ENCODE measurements at places on chromosomes 1 and 21.

- no peak for DNase-seq
These were observed 1.1 kb upstream of the GJB3 start for GRCh38 chr1:34779962-34780361.

DNA sequence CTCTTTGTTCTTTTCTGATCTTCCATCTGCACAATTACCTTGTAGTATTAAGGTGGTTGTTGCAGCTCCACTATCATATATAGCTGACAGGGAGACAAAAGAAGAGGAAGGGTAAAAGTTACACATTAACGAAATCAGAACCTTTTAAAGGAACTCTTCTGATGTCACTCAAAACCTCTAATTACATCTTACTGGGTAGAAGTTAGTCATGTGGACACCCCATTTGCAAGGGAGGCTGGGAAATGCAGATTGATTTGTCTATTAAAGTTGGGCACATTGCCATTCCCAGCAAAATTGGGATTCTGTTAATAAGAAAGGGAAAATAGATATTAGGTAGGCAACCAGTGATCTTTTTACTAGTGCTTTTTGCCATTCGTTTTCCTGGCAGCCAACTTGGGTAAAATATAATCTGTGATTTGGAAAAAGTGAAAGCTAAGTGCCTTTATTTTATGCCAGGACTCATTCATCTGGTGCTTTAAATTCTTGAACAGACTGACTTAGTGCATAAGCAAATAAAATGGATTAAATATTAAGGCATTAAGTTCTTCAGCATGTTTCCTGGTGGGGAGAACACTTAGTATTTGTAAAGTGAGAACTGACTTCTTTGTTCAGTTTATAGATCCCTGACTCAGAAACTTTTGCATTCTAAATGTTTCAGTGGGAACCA is 71.3 kb downstream of the DNM3 start:
- no peak for DNase-seq

- no peak for DNase-seq
These were observed 245.6 kb upstream of the HOOK1 start for GRCh38 chr1:59569198-59569597.

DNA sequence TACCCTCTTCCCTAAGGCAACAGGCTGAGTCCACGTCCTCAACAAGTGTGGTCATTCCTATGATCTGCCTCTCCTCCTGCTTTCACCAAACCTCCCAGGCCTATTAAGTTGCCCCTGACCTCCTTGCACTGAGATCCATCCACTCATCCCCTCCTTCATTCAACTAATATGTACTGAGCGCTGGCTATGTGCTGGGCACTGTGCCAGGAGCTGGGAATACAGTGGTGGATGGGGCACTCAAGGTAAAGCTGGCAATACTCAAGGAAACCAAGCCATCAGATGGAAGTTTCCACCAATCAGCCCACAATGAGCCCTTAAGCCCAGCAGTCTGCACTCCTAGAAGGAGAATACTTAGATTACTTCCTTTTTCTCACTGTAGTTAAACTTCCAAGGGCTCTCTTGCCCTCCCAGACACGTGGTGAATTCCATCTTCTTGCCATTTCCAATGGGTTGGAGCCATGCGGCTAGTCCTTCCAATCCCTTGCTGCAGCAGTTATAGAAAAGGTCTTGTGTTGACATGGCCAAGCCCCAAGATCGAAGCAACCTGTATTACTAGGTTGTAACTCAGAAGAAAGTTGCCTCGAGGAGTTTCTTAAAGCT is 279.9 kb upstream of the RUNX1 start:
- DNase-seq, result no peak

DNA sequence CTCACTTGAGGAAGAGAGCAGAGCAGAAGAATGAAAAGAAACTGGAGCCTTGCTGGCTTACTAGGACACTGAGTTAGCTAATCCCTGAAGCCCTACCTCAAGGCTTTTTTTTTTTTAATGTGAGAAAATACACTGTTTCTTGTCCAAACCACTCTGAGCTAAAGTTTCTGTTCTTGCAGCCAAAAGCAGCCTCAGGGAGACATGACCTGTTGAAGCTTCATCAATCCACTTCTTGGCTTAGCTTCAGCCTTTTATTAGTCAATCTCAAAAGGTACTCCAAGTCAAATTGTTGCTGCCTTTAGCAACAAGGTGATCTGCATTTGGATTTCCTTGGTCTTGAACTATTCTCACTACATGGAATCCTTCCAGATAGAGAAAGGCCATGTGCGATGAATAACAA is 33.7 kb downstream of the CCDC185 start:
- DNase-seq, result peak; percentile 64

DNA sequence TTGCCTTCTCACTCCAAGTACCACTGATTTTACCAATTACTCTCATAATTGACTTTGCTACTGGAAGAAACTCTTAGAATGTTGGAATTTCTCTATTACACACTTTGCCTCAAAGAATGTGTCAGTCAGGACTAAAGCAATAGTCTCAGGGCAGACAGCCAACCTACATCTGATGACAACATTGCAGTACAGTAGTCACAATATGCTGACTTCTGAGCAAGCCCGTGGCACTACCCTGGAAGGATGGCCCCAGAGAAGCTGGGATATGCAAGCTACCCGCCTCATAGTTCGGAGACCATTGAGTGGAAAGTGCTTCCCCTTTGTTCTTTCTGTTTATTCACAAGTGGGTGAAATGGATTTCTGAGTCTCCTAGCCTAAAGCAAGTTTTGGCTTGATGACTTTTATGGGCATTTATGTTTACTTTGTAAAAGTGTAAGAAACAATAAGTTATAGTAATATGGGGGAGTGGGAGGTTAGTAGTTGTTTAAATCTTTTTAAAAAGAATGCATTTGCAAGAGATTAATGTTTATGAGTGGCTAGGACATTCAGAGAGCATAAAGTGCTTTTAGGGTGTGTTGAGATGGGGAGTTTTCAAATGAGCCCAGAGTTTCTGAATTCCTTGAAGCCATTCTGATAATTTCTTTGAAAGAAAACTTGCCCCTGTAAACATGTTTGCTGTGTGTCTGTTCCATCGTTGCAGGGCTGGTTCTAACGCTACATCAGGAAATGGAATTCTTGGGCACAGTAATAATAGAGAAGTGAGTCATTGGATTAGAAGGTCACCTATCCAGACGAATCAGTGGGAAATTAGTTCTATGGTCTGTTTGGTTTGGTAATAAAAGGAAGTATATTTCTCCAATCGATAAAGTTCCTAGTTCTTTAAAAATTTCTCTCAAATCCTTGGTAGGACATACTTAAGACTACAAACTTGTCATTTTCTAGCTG is 63.8 kb downstream of the LMO4 start:
- DNase-seq, result peak; percentile 20

DNA sequence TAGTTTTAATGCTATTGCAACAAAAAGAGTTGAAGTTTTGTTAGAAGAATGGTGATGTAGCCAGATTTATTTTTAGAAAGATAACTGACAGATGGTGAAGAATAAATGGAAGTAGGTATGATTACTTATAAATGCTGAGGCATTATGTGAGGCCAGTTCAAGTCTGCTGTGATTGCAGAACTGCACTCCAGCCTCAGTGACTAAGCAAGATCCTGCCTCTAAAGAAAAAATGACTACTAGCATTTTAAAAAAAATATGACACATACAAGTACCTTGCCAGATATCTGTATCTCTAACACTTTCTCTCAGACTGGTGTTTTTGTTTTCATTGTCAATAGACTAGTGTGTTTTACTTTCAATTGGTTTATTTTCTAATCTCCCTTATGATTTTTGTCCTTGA is 1242.4 kb upstream of the ADGRL4 start:
- DNase-seq, result peak; percentile 35

GRCh38 chr21:45509566-45510465 is 32.4 kb downstream of the SLC19A1 start:
- DNase-seq, result no peak

GRCh38 chr1:243292117-243292516 is 36.3 kb downstream of the SDCCAG8 start:
- no peak for DNase-seq

GRCh38 chr1:234924450-234925355 is 203.9 kb downstream of the TOMM20 start:
- DNase-seq, result no peak

Measured in fibroblast of the aortic adventitia (primary cell).